ENCODE measurements at places on chromosomes 12 and 14.

DNA sequence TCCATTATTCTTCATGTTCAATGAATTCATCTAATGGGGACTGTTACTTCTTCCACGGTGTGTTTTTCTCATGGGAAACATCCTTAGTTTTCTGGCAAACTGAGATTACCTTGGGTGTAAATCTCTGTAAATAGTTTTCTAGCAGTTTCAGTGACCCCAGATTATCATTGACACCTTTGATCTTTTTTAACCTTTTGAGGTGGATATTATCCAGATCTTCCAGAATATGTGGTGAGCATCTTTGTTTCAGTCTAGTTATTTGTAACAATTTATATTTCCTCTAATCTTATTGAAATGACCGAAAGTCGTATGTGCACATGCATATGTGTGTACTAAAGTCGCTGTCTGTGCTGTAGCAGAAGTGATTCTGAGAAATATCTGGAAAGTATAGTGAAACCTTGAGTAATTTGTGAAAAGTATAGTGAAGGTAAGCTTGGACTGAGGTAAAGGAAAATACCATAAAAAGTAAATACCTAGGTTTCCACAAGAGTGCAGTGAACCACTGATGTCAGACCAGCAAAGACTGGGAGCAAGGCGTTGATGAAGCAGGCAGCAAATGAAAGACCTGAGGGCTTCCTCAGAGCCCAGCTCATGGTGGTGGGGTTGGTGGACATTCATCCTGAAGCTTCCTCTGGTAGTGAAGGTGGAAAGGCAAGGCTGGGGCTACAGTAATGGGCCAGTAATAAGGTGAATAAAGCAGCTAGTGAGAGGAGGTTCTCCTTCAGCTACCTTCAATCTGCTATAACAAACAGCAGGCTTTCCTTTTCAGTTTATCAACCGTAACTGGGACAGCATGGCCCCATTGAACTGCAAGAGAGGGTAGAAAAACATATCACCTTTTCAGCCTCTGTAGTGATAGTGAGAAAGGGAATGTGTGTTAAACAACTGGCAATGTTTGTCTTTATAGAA, 480.2 kb upstream of the FBXO33 start:
- no peak for DNase-seq

DNA sequence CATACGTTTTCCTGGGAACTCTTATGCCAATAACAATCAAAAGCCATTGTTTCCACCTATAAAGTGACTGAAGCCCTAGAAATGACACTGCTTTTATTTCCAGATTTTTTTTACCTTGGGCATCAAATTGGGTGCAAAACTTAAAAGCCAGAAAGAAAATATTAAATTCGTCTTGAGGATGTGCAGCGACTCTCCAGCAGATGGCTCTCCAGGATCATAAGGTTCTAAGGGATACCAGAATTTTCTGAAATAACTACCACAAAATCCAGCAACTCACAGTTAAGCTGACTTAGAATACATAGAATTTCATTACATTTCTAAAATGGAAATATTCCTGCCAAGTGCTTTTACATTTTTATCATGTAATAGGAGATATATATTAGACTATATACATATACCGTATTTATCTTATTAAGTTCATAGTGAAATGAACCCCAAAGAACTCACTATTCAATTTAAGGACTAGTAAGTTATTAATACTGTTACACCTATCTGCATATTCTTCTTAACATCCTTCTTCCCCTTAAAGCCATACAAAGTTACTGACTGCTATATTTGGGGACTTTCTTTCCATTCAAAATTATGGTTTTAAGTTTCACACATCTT, 44.0 kb downstream of the ARMH4 start:
- DNase-seq: peak; percentile 54

DNA sequence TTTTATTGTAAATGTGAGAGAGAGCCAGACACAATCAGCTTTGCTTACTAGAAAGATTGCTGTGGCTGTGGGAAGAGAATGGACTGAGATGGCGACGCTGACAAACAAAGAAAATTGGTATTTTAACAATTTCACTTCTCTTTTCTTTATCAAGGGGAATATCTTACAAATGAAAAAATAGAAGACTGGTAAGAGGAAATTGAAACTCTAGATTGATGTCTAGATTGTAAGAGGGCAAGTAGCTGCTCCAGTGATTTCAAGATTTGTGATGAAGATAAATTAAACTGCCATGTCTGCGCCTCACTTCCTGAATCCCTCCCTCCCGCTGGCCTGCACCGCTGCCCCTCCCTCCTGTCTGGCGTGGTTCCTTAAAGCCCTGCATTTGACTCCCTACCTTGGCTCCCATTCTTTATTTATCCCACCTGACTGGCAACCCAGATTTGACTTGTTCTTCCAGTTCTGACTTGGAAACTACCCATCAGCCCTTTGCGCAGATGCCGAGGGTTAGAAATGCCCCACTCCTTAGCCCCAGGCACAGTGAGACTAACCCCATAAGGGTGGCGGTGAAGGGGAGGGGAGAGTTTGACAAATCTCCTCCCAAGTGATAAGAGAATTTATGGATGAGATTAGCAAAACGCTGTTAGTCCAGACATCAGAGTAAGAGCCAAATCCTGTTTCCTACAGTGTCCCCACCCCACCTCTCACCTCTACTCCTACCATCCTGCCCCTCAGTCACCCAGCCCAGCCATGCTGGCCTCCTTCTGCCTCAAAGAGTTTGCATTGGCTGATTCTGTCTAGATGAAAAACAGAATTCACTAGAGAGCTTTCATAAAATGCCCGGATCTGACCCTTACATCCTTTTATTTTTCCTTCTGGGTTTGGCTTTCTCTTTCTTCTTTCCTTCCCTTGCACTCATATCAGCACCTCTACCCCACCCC, 125.3 kb upstream of the ATF7IP start:
- DNase-seq: no peak

GRCh38 chr14:70555890-70556289, 21.1 kb upstream of the ADAM20 start:
- no peak for DNase-seq

DNA sequence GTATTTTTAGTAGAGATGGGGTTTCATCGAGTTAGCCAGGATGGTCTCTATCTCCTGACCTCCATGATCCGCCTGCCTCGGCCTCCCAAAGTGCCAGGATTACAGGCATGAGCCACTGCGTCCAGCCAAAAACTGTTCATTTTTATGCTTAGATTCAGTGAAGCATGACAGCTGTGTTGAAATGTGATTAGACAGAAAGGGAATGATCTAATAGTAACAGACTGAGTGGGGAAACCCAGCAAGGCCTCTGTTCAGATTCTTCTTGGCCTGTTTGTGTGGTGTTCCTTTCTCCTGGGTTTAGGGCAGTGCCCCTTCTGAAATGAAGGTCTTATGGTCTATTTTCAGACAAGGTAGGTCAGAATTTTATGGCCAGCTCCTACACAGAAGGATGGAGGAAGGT, 11.8 kb upstream of the ABCD4 start:
- no peak for DNase-seq

DNA sequence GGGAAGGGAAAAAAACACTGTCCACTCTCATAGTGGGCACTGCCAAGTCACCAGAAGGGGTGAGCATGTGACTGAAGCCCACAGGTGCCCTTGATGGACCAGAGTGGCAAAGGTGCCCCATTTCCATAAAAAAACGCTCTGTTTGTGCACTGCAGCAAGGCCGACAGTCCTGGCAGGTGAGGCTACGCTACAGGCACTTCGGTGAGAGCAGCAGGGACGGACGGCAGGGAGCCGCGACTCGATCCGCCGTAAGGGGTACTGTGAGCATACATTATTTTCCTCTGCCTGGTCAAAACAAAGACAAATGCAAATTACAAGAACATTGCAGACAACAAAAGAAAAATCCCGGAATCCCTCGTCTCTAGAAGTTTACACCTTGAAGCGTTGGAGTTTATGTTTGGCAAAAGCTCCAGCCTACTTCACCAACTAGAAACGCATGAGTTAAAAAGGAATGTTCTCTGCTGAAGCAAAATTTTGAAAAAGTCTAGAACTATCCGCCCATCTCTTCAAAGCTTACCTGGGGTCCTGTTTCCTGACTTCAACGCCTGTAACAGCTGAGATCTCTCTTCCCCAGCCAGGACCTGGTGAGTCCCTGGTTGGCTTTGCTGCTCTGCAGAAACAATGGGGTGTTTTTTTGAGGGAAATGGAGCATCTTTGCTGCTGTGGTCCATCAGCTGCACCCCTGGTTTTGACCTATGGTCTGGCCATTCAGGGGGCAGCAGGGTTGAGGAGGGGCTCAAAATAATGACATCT, 52.9 kb upstream of the RFLNA start:
- no peak for DNase-seq

GRCh38 chr14:104420990-104421389, 158.6 kb upstream of the C14orf180 start:
- DNase-seq: no peak

DNA sequence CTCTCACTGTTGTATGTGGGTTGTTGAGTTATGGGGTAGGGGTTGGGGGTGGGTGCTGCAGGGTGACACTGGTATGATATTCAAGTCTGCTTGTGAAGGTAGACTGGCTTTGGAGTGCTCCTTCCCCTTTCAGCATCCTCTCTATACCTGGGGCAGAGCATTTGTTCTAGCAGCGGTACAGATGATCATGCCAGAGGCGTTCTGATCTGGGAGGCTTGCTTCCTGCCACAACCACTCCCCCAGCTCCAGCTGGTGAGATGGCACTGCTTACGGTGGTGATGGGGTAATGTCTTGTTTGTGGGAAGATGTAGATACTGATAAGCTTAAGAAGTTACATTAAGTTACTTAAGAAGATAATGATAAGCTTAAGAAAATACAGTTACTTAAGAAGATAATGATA, 131.8 kb downstream of the ERC1 start:
- DNase-seq: no peak

GRCh38 chr14:94373708-94374107, 14.7 kb downstream of the SERPINA1 start:
- no peak for DNase-seq

DNA sequence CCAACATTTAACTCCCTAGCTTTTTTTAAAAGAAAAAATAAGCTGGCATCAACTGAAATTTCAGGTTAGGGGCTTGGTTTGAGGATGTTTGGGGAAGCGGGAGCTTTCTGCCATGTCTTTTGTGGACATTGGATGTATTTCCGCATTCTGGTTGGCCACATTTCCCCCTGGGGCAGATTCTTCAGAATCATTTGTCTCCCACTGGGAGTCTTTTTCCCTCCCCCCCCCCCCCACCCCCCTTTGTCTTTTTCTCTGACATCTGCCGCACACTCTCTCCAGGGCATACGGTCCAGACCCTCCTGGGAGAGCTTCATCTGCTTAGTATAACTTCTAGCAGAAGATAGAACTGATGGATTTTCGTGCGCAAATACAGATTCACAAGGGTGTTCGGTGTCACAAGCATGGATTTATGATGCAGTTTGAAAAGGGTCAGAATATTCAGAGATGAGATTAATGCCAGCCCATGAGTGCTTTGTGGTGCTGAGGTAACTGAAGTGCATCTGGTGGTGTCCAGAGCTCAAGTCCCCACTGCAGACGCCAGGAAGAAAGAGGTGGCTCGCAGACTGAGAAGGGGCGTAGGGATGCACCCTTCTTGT, 40.2 kb downstream of the ETV6 start:
- peak; percentile 36 for DNase-seq

DNA sequence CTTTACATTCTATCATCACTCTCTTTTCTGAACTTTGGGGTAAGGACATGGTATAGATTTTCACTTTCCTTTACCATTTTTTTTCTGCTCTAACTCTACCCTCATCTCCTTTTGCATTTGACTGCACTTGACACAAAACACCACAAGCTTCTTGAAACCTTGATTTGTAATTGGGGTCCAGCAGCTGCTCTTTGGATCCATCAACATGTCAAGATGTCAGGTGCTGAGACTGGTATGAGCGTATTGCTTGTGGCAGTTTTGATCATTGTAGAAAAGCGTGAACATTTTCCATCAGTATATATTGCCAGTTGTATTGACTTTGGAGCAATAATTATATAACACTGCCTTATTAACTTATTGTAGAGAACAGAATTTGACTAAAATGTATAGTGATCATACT, 838.6 kb downstream of the TRHDE start:
- no peak for DNase-seq

GRCh38 chr12:75505706-75506312, 5.6 kb downstream of the KRR1 start:
- DNase-seq: no peak

GRCh38 chr14:52266782-52267181, 716 bp upstream of the PTGDR start:
- DNase-seq: no peak

GRCh38 chr14:54675236-54676128, 108.6 kb downstream of the SAMD4A start:
- no peak for DNase-seq

GRCh38 chr12:101407049-101407435, 530 bp downstream of the ARL1 start:
- DNase-seq: no peak

DNA sequence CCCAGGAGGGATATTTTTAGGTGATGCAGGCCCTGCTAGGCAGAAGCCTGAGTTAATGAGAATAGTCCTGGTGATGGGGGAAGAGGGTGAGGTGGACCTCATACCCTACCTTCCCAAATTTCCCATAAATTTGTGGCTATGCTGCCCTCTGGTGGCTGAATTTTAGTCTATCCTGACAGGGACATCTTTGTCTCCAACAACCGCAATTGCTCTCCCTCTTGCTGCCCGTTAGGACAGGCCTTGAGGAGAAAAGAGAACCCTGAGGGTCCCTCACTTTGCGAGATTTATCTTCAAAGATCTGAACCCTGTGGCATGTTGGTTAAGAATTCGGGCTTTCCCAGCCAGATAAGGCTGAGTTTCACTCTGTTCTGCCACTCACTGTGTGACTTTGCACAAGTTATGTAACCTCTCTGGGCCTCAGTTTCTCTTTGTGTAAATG, 9.8 kb upstream of the ZNF385A start:
- peak; percentile 48 for DNase-seq

DNA sequence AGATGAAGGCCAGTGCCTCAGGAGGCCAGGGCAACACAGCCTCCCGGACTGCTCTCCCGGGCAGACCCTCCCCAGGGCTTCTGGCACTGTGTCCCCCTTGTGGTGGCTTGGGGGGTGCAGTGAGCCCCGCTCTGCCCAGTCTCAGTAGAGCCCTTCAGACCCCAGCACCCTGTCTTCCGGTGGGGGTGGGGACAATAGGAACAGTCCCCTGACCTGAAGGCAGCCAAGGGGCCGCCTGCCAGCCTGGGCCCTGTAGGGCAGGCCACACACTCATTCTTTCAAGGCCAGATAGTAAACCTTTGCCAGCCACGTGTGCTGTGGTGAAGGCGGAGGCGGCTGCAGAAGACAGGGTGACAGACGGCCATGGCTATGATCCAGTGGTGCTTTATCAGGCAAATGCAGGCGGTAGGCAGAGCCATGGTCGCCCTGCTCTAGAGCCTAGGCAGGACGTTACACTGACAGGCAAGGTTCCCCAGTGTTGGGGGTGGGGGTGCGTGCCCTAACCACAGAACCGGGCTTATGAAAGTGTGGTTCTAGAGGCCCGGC, 15.0 kb downstream of the ZFYVE21 start:
- DNase-seq: no peak

GRCh38 chr14:55127460-55127951, 1.5 kb upstream of the LGALS3 start:
- no peak for DNase-seq

GRCh38 chr12:105235281-105235731, 668 bp downstream of the APPL2 start:
- DNase-seq: peak; percentile 33
